ENCODE measurements at places on chromosomes 11 and 22.

DNA sequence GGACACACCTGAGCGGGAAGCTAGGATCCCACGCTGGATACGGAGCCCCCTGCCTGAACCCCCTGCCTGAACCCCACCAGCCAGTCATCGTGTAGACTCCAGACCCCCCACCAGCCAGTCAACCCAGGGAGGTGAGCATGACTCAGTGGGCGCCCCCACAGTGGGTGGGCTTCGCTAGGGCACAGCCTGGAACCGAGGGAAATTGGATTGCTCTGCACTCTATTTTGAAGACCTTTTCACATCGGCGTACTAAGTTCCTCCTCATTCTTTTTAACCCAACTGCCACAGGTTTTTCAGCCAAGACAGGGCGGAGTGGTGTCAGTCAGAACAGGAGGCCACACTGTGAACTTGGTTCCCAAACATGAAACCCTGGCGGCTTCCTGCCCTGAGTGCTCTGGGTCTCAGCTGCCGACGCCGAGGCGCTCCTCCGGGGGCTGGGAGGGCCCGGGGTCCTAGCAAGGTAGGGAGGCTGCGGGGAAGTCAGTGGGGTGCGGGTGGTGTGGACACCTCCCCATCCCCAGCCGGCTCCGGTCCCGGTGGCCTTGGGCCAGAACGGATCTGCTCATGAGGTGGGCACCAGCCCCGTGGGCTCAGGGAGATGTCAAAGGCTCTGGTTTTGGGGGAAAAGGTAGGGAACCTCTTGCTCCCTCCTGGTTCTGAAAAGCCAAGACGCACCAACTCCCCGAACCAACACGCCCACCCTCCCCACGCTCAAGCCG is 57.0 kb downstream of the BRD1 start:
- DNase-seq, result no peak

DNA sequence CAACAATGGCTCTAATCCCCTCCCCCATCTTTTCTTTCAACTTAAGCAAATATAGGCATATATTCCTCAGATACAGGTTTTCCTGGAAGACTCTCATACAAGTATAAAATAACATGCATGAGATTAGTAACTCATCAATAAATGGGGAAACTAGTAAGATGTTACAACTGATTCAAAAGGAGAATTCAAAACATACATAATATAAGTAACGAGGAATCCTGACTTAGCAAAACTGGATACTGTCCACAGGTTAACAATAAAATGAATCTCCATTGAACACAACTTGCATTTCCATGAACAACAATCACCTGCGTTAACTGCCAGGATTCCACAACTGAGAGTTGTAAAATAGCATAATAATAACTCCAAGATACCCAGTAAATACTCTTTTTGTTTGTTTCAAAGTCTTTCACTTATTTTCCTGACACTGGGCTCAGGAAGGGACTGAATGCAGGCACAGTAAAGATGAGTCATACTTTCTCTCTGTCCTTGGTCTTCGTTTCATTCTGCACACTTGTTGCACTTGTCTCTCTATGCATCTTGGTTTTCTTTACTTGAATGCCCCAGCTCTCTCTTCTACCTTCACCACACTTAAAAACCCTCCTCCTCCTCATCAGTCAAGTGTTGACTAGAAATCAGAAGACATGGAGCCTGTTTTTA is 8.1 kb downstream of the APIP start:
- no peak for DNase-seq

GRCh38 chr22:49327411-49328117 is 500.1 kb downstream of the BRD1 start:
- no peak for DNase-seq

GRCh38 chr11:115202074-115202473 is 302.1 kb downstream of the CADM1 start:
- DNase-seq, result no peak
